Cardiac septum (tissue), 1 donor: ENCODE measurements at places on chromosomes 7 and 10. TPM values are rescaled to one million over a fixed set of nuclear protein-coding genes. Genes with fewer than 3 reads are reported as not detected.

Gene TMEM26
- total RNA-seq: 0.16 TPM

Gene PAX4
- not detected for total RNA-seq

Gene CELF2
- total RNA-seq: 67.5 TPM

Gene TRIM50
- not detected for total RNA-seq

Gene CCL26
- total RNA-seq: 0.83 TPM

Gene PLEKHS1
- not detected for total RNA-seq

Gene SH2D4B
- total RNA-seq: not detected

Gene HABP2
- not detected for total RNA-seq

Gene PRF1
- total RNA-seq: 1.2 TPM

Gene PDCD11
- total RNA-seq: 15.5 TPM

Gene PUS7
- 6.6 TPM for total RNA-seq

Gene PNLIPRP1
- total RNA-seq: not detected

Gene PTCD1
- 3.4 TPM for total RNA-seq

Gene NSMCE4A
- 29.0 TPM for total RNA-seq

Gene CTTNBP2
- total RNA-seq: 2.2 TPM

Gene SYT15B
- total RNA-seq: 4.6 TPM

Gene PDE6C
- not detected for total RNA-seq

Gene GFRA1
- 0.59 TPM for total RNA-seq

Gene METTL27
- total RNA-seq: 0.35 TPM

Gene OPN1SW
- not detected for total RNA-seq

Gene SUMF2
- total RNA-seq: 32.3 TPM

Gene GRID1
- 3.0 TPM for total RNA-seq

Gene MSMB
- total RNA-seq: not detected

Gene HGF
- 6.6 TPM for total RNA-seq

Gene LMTK2
- 28.3 TPM for total RNA-seq

Gene ADCK2
- total RNA-seq: 9.3 TPM

Gene EIF4H
- total RNA-seq: 168 TPM

Gene UCN3
- total RNA-seq: not detected

Gene PDZD7
- 0.40 TPM for total RNA-seq

Gene CPA1
- not detected for total RNA-seq

Gene ADCYAP1R1
- total RNA-seq: 1.4 TPM

Gene LBX1
- total RNA-seq: 0.13 TPM

Gene PPP1R17
- not detected for total RNA-seq

Gene AOAH
- 1.6 TPM for total RNA-seq
